Stimulated activated CD4-positive, alpha-beta T cell treated with anti-CD3 and anti-CD28 coated beads, Interleukin-4, amount 100 ng/mL, for 4 hours (primary cell): ENCODE measurements at places on chromosomes 2 and 18.

- no peak for DNase-seq
These were observed 151.7 kb downstream of the ARHGAP28 start for GRCh38 chr18:6881034-6881820.

DNA sequence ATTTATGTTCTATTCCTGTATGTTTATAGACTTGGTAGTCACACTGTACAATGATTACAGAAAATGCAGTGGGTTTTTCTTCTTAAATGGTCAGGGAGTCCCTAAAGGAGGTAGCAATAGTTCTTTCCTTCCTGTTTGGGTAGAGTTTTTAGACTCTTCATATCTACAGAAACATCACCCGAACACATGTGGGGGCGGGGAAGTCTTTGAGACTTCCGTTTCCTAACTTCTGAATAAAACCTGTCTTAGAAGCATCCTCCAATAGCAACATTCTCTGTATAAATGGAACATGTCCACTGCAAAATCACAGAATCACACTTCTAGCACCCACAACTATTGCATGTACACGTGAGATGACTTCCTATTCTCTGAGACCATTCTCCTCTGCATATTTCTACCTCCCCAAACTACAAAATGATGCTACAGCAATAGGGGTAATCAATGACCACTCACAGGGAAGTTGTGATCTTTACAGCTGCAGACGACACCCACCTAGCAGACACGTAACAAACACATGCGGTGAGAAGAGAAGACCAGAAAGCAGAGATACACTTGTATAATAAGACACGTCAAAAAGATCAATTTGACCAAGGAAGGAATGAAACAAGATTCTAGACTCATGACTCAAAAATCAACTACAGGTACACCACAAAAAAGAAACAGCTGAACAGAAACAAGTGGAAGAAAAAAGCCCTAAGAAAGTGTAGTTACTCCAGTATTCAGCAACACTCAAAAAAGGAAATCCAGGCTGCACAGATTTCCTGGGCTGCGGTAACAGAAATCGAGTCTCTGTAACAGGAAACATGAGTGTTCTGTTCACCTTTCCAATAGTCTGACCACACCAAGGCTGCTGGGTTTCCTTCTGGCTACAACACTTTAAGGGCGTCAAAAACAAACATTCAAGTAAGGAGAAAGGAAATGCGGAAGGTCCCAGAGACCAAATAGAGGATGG, 120.4 kb downstream of the ZNF516 start:
- DNase-seq = peak; percentile 29

DNA sequence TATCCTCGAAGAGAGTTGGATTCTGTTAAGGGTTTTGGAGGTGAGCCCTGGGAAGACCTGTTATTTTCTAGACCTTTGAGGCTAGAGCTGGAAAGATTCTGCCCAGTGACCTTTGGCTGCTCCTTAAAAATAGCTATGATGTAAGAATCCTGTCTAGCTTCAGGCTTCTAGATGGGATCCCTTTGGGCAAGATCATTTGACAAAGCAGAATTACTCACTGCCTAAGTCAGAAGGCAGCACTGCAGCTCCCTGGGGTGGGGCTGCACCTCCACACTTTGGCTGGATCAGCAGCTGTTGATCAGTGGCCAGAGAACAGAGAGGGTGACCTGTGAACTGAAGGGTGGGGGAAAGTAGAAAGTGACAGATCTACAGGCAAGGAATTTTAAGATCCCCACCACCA, 103.8 kb downstream of the ASAP2 start:
- no peak for DNase-seq

- no peak for DNase-seq
These were observed 93.5 kb downstream of the GALNT3 start for GRCh38 chr2:165700531-165700930.

DNA sequence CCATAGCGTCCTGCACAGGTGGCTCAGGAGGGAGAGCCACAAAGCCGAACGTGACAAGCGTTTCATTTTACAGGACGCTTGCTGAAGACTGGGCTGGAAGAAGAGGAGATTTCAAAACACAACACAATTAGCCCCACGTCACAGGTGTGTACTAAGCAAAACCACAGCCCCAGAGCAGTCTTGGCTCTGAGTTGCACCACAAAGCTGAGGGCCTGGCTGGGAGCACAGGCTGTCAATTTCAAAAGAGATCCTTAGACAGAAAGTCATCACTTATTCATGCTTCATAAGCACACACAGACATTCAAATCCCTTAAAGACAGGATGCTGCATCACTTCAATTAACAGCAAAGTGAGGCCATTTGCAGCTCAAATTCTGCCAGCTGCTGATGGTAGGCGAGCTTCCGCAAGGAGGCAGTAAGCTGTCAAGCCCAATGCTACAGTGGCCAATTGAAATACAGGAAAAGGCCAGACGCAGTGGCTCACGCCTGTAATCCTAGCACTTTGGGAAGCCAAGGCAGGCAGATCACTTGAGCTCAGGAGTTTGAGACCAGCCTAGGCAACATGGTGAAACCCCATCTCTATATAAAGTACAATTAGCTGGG, 79.6 kb downstream of the SKA1 start:
- DNase-seq = no peak

- no peak for DNase-seq
These were observed 124.8 kb upstream of the XPO1 start for GRCh38 chr2:61662990-61663389.

GRCh38 chr2:239688840-239689239, 288.0 kb upstream of the HDAC4 start:
- no peak for DNase-seq

DNA sequence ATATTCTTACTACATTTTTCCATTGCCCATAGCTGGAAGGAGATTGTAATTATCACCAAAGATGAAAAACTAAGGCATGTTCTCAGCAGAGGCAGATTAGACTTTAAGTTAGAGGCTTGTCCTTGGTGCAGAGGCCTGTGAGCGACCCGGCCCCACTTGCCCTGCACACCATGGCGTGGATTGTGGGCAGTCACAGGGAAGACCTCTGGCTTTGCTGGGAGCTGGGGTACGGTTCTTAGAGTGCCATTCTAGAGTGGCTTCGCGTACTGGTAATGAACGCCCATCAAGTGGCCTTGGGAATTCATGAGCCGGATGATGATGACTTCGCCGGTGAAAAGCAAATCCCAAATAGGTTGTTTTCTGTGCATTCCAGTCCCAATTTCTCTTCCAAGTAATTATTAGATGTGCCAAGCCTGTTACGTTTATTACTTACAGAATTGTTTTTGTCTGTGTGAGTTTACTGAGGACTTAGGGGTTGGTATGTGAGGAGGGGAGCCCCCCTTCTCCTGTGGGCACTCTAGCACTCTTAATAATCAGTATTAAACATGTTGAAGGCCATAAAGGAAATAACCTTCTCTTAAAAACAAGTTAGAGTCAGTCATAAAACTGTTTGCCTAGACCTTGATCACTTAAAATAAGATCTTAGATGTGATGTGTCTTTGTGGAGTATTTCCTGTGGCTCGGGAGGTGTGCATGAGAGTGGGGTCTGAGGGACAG, 90.6 kb downstream of the LDLRAD4 start:
- DNase-seq = no peak

- DNase-seq = no peak
These were observed 902.4 kb upstream of the PIK3C3 start for GRCh38 chr18:41052625-41053024.

GRCh38 chr2:216800836-216801235, 59.0 kb downstream of the TNP1 start:
- DNase-seq = no peak

GRCh38 chr2:60319031-60319547, 234.4 kb downstream of the BCL11A start:
- no peak for DNase-seq

DNA sequence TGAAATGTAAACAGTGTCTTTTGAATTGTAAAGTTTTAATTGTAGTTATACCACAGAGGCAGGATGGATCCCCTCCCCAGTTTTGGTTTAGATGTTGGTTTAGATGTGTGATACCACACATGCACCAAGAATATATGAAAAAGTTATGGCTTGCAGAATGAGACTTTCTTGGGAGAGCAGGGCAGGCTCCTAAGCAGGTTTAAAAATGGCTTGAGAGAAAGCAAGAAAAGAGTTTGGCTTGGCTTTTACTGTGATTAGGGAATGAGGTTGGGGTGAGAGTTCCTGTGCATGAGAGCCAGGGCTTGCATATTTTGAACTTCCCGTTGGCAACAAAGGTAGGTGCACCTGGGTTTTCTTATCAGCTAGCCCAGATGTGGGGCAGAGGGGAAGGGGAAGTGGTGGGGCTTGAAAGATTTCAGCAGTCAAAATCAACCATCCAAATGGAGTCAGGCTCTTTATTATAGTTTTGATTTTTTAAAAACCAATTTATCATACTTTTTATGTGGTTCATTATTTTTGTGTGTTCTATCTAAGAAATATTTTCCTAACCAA, 246.9 kb downstream of the MTX2 start:
- DNase-seq = no peak

GRCh38 chr2:161870401-161870930, 203.5 kb downstream of the DPP4 start:
- DNase-seq = no peak

DNA sequence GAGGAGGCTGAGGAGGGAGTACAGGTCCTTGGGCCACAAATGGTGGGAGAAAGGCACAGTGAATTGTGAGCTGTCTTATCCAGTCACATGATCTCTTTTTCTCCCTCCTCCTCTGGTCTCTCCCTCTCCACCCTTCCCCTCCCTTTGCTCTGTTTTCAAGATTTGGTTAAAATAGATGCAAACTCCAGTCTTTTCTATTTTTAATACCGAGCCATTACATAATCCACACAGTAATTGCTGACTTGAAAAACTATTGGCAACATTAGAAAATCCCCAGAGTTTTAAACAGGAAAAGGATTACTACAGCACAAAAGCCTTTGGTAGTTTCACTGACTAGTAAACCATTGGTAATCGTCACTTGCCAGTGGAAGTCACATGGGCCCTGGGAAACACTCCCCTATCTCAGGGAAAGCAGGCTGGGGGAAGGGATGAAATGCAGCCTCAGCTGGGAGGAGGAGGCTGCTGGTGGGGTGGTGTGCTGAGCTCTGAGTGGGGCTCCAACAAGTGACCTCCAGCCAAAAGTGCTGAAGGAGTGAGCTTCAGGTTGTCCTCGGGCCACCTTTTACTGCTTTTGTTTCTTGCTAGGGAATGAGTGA, 57.4 kb upstream of the PCBP1 start:
- no peak for DNase-seq

DNA sequence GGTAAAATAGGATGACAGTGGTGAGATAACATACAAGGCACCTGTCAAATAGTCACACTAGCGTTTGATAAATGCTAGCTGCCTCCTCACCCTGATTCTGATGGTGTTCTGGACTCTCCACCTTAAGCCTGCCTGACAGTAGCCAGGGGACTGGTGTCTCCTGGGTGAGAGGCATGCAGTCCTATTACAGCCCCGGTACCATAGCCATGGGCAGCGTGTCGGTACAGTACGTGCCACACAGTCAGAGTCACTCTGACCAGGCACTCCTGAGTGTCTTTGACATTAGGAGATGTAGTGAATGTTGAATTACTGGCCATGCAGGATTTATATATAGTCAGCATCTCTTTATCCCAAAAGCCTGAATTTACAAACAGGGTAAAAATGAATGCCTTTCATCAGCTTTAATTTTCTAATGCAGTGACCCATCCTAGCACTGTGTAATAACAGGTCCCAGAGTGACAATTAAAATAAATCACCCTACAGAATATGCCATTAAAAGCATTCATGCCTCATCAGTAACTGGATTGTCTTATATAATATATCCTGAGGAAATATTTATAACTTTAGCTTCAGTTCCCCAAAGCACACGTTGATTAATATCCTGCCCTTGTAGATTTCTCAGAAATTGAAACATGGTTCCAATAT, 760.3 kb upstream of the SOX11 start:
- DNase-seq = no peak

DNA sequence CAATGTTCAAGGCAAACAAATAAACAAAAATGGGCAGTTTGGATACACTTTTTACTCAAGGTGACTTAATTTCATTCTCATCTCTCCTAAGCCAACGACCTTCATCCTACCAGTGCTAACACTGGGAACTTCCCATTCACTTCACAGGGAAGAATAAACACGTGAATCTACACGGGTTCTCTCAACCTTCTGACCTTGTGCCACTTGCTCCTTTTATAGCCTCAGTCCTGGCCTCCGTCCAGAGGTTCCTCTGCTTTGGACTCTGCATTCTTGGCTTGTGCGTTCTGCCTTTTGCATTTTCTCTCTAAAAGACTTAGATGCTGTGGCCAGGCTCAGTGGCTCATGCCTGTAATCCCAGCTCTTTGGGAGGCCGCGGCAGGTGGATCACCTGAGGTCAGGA, 13.8 kb downstream of the ZNF2 start:
- no peak for DNase-seq
